ENCODE measurements at places on chromosomes 7 and 10.
A peak's percentile ranks its signal among the peaks of the same experiment; 100 is the strongest.

GRCh38 chr10:122849900-122850605 lies 4.4 kb upstream of the CUZD1 start:
- DNase-seq, result no peak

DNA sequence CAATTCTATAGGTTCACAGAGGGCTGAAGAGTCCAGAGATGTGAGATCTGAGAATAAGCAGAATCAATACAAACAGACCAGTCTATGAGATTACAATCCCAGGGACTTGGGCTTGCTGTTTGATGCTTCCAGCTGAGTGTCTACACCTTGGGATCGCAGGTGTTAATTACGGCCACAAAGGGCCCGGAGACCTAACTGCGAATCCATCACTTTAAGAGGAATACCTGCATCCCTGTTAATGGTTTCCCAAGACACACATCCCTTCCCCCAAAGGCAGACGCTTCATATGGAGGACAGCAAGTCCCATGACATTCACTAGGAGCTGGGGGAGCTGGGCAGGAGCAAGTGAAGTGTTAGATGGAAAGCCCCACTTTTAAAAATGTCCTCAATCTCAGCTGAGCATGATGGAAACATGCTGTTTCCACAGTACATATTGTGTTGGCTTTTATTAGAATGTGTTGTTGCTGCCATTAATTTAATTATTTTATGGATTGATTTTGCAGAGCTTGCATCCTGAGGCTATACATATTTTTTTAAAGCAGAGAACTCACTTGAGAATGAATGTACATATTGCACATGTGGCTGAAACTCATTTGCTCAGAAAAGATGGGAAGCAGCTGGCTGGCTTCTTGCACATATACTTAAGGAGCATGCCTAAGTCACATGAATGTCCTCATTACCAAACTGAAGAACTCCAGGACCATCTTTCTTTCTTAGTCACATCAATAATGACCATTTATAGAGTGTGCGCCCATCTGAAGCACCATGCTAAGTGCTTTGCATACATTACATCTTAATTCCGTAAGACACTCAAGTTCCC lies 151.3 kb downstream of the NEBL start:
- no peak for DNase-seq

- DNase-seq, result no peak
These were observed 247.4 kb upstream of the ETV1 start for GRCh38 chr7:14236834-14237233.

GRCh38 chr7:134374291-134374690 lies 57.6 kb upstream of the SLC35B4 start:
- no peak for DNase-seq

GRCh38 chr10:110502851-110503301 lies 5.2 kb downstream of the DUSP5 start:
- no peak for DNase-seq

- DNase-seq, result no peak
These were observed 190.2 kb downstream of the REEP3 start for GRCh38 chr10:63711361-63711760.

GRCh38 chr7:87317691-87318245 lies 27.7 kb upstream of the CROT start:
- no peak for DNase-seq

GRCh38 chr7:93258661-93259060 lies 26.5 kb downstream of the VPS50 start:
- DNase-seq, result no peak

DNA sequence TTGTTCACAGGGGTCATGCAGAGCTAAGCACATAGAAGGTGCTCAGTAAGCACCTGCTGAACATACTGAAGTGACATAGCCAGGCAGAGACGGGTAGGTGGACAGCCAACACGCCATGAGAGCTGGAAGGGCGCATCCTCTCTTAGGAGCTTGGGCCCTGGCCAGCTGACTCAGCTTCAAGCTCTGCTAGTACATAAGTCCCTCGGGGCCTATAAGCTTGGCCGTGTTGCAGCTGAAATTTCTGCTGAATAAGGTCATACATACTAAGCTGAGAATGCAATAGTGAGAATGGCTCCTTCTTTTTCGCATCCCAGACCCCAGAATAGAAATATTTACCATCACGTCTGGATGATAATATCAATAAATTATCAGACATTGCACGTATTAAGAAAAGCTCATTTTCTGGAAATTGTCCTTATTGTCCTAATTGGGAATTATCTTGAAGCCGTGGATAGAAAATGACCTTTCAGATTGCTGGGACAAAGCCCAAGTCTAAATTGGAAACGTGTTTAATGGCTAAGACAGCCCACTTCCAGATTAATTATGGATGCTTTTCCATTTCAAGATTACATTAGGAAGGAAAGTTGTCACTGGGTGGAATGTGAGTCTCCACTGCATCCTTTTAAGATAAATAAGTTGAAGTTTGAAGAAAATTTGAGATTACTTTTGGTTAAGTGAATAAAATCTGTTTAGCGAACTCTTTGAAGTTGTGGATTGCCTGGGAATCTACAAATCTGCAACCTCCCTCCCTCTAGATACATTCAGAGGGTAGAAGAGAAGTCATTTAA lies 287.1 kb upstream of the C7orf33 start:
- no peak for DNase-seq

- no peak for DNase-seq
These were observed 320.8 kb upstream of the NRP1 start for GRCh38 chr10:33655165-33655815.

DNA sequence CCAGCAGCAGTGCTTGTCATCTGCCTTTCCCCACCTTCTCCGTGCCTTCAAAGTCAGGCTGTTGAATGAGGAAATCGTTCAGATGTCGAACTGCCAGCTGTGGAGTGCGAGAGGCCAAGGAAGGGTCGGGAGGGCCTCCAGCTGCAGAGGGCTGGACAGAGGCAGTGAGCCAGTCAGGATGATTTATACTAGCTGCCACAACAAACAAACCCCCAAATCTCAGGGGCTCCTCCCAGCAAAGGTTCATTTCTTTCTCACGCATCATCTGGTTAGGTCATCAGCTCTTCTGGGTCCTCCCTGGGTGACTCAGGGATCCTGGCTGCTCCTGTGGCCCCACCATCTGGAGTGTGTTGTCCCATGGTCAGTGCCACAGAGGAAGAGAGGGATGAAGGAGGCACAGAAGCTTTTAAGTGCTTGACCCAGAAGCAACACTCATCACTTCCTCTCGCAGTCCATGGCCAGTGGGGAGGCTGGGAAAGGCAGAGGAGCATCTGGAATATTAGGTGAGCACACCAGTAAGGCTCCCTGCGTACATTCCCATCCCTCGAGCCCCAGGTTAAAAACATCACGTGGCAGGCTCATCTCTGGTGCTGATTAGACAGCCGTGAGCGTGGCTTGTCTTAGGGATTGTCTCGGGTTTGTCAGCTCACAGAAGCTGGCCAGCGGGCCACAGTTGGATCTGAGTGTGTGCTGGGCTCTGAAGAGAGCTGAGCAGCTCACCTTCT lies 140.7 kb downstream of the RGS10 start:
- no peak for DNase-seq

- no peak for DNase-seq
These were observed 87.9 kb upstream of the IKZF1 start for GRCh38 chr7:50216626-50217025.

GRCh38 chr7:65429642-65430343 lies 56.1 kb downstream of the ZNF92 start:
- no peak for DNase-seq

- no peak for DNase-seq
These were observed 65.8 kb downstream of the DIP2C start for GRCh38 chr10:623477-624311.

DNA sequence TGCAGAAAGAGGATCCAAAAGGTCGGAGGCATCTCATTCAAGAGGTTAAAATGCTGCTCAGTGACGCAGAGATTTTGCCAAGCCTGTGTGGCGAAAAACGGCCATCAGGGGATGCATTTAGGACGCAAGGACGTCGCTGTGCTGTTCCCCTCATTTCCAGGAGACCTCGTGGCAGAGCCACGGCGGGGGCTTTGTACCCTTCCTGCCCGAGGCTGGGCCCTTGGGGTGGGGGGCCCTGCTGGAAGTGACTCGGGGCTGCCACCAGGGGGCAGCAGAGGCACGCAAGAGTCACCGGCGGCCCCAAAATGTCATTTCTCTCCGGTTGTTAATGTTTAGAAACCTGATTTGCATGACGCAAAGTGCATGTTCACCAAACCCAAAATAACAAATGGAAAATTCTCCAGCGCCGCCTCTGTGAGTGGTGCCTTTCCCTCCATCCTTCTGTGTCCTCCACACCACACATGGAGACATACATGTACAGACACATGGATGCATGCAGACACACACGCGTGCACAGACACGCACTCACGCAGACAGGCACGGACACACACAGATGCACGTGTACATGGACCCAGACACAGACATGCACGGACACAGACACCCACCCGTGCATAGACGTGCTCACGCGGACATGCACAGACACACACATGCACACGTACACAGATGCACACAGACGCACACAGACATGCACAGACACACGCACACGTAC lies 51.0 kb upstream of the NKX6-2 start:
- DNase-seq, result peak; percentile 52

- DNase-seq, result no peak
These were observed 227.8 kb downstream of the DNAJB6 start for GRCh38 chr7:157564517-157565177.

- peak; percentile 37 for DNase-seq
These were observed 23.7 kb downstream of the EPHB4 start for GRCh38 chr7:100803398-100804161.

- DNase-seq, result no peak
These were observed 312.4 kb upstream of the CACNA2D1 start for GRCh38 chr7:82755705-82756551.

GRCh38 chr7:26291699-26292538 lies at the start of gene SNX10:
TSS of gene SNX10 (plus strand) at chr7:26291862. CDS start at chr7:26346443, 54,581 bp downstream.
- DNase-seq, result peak; percentile 59

DNA sequence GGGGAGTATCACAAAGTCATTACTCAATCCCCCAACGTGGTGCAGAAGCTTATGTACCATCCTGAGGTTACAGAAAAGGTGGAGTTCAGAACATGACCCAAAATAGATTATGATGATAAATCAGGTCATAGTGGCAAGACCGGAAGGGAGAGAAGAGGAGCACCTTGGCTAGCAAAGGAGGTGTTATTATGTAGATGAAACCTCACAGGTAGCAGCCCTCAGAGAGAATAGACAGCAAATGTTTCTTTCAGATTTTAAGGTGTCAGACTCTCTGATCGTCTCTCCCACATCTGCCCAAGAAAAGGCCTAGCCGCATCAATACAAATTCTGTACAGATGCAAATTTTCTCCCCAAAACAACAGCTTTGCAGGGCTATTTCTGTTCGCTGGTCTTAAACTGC lies 88.3 kb upstream of the SEMA3D start:
- no peak for DNase-seq

DNA sequence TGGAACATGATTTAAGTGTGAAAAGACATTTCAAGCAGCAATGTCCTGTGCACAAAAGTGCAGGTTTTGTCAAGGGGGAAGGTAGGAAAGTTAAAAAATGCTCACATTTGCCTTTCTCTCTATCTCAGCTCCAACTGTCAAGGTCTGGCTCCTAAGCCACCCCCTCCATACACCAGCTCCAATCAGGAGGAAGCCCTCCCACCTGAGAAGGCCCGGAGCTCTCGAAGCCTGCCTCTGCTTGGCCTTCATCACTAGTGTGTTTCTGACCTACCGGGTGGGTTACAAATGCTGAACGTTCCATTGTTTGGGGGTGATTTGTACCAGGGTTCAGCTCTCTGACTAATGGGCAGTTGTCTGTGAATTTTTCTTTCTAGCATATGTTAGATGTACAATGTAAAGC lies 14.2 kb downstream of the CRHR2 start:
- no peak for DNase-seq

DNA sequence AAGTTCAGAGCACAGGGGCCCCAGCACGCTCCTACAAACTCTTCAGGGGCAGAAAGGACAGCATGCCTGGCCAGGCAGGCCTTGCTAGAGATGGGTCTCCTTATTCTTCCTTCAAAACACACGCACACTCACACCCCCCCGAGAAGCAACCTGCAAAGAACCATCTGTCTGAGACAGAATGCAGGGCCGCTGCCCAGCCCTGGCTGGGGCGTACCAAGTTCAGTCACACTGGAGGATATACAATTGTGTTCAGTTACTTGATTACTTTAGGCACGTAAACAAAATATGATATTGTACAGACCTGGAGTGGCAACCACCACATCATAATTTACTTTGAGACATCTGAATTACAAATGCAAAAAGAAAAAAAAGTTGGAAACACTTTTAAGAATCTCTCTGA lies 5.7 kb downstream of the FAM53B start:
- no peak for DNase-seq

GRCh38 chr7:5357951-5358350 lies 65.7 kb downstream of the TNRC18 start:
- no peak for DNase-seq

GRCh38 chr7:73645643-73646174 lies 21.4 kb upstream of the MLXIPL start:
- DNase-seq, result no peak

- no peak for DNase-seq
These were observed 56.4 kb downstream of the BBS9 start for GRCh38 chr7:33185786-33186185.

DNA sequence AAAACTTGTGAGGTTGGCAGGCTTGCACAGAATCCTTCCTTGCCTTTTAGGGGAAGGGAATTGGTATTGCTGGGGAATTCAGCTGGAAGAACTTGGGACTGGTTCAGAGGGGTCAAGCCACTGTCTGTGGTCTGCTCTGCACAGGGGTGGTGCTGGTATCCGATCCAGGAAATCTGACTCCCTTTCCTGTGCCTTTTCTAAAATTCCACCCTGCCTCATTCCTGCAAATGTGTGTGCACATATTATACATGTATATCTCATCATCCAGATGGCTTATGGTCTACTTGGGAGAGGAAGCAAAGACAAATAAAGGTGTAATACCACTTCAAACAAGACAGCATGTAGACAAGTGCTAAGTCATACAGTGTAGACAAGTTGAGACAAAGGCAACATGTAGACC lies 14.3 kb downstream of the UBTD1 start:
- DNase-seq, result no peak

DNA sequence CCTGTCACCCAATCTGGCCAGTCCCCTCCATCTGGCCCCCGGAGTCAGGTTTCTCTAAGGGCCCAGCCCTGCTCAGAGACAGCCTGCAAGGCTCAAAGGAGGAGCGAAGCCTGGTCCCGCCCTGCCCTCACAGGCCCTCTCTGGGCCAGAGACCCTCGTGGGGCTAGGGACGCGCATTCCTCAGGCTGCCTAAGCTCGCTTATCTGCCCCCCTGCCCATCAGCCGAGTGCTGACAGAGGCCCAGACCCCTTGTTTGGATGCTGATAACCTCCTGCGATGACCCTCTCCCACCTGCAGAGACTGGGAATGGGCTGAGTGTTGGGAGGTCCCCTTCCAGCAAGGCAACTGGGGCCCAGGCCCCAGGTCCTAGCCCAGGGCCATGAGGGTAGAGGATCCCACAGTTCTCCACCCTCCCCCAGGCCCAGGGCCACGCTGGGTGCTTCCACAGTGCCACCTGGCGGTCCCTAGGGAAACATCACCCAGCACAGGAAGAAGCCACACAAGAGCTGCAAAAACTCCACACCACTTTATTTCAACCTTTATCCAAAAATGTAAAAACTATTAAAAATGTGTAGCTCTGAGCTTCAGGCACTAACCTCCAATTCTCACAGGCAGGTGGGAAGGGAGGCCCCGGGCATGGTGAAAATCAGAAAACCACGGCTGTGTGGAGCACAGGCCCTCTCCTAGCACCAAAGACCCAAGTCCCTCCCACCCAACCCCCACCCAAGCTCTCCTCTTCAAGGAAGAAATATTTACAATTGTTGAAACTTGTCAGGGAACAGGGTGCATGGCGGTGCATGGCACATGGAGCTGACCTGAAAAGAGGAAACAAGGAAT lies 2.2 kb downstream of the NPM3 start:
- DNase-seq, result peak; percentile 78

- peak; percentile 71 for DNase-seq
These were observed 701 bp downstream of the STK17A start for GRCh38 chr7:43583424-43584194.
